ENCODE measurements at places on chromosomes 12 and 14. TPM values are rescaled to one million over a fixed set of nuclear protein-coding genes. Genes with fewer than 3 reads are reported as not detected.

The EEF1AKMT3 gene
- 2.2 TPM for total RNA-seq

The SYCP3 gene
- total RNA-seq = not detected

The PRR13 gene
- total RNA-seq = 18.2 TPM

The OTUB2 gene
- total RNA-seq = 0.92 TPM

The OTOGL gene
- 0.09 TPM for total RNA-seq

The KRT71 gene
- total RNA-seq = not detected
